Stimulated activated CD8-positive, alpha-beta memory T cell treated with anti-CD3 and anti-CD28 coated beads, Interleukin-12 subunit alpha, Interleukin-12 subunit beta, amount 100 ng/mL, for 1 hour (primary cell): ENCODE measurements at places on chromosomes 3 and 15.

- DNase-seq, result no peak
These were observed 45.4 kb downstream of the MAGEF1 start for GRCh38 chr3:184666442-184666841.

- DNase-seq, result no peak
These were observed 77.1 kb upstream of the CACNA2D3 start for GRCh38 chr3:54045061-54045815.

GRCh38 chr3:54832876-54833275 is 95.0 kb downstream of the LRTM1 start:
- DNase-seq, result no peak

DNA sequence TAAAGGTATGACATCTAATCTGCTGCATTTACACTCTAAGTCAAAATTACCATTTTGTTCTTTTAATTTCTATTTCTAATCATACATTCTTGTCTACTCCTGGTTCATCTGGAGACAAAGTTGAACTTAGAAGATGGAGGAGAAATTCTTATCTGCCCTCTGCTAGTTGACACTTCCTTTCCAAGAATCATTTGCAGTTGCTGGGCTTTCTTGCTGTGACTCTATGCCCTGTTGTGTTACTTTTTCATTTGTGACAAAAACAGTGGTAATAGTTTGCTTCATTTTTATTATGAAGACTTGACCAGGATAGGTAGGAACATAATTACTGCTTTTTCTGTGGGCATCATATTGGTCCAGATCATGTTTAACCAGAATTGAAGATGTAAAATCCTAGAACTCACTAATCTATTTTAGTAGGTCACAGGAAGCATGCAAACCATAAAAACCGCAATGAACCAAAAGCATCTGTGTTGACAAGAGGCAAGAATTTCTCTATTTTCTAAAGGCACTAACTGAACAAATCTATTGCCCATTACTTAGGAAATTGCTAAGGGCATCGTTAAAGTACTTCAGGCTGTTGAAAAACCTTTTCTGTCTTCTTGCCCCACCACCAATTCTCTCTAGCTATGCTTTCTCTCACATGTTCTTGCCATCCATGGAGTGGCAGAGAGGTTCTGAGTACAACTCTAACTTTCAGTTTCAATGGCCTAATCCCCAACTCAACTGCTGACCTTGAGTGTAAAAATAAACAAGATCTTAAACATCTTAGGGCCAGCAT is 4.2 kb upstream of the CCR2 start:
- DNase-seq, result no peak

GRCh38 chr3:106740116-106740515 is 637.1 kb upstream of the CCDC54 start:
- no peak for DNase-seq

- DNase-seq, result no peak
These were observed 57.5 kb downstream of the HOMER2 start for GRCh38 chr15:82894971-82895520.
